ENCODE measurements at places on chromosomes 1 and 21. TPM values are rescaled to one million over a fixed set of nuclear protein-coding genes. Genes with fewer than 3 reads are reported as not detected.

INSRR gene
- 6.9 TPM for total RNA-seq

C8B gene
- total RNA-seq, result not detected

DNM3 gene
- total RNA-seq, result 11.4 TPM

FABP3 gene
- 148 TPM for total RNA-seq

VCAM1 gene
- total RNA-seq, result 0.98 TPM

OLIG2 gene
- total RNA-seq, result 21.4 TPM

OR2L5 gene
- 0.22 TPM for total RNA-seq

SERPINC1 gene
- total RNA-seq, result not detected

MCOLN2 gene
- not detected for total RNA-seq

AMY2B gene
- 9.9 TPM for total RNA-seq

TRIM58 gene
- total RNA-seq, result 5.2 TPM

LRRIQ3 gene
- total RNA-seq, result 0.20 TPM

GJB4 gene
- total RNA-seq, result not detected

NR0B2 gene
- not detected for total RNA-seq

LRRC39 gene
- 2.1 TPM for total RNA-seq

ESRRG gene
- total RNA-seq, result 9.0 TPM

MPZ gene
- 16.4 TPM for total RNA-seq

VWA1 gene
- 56.9 TPM for total RNA-seq

USH2A gene
- not detected for total RNA-seq

RGS13 gene
- total RNA-seq, result not detected

CA6 gene
- total RNA-seq, result not detected

KCNH1 gene
- 7.8 TPM for total RNA-seq

SPRR1B gene
- total RNA-seq, result not detected

AADACL4 gene
- not detected for total RNA-seq

PGD gene
- 304 TPM for total RNA-seq

IVL gene
- not detected for total RNA-seq

ZBTB8A gene
- 12.0 TPM for total RNA-seq

LACTBL1 gene
- not detected for total RNA-seq

GUCA2B gene
- total RNA-seq, result not detected

MMEL1 gene
- 4.0 TPM for total RNA-seq

CCDC17 gene
- total RNA-seq, result 3.8 TPM

TNFRSF18 gene
- total RNA-seq, result 3.0 TPM

SPRR3 gene
- total RNA-seq, result not detected

PTP4A2 gene
- 120 TPM for total RNA-seq

Data from glutamatergic neuron (in vitro differentiated cells).